Osteoblast (primary cell): ENCODE measurements at places on chromosomes 11 and 22. TPM values are rescaled to one million over a fixed set of nuclear protein-coding genes. Genes with fewer than 3 reads are reported as not detected.

DNA sequence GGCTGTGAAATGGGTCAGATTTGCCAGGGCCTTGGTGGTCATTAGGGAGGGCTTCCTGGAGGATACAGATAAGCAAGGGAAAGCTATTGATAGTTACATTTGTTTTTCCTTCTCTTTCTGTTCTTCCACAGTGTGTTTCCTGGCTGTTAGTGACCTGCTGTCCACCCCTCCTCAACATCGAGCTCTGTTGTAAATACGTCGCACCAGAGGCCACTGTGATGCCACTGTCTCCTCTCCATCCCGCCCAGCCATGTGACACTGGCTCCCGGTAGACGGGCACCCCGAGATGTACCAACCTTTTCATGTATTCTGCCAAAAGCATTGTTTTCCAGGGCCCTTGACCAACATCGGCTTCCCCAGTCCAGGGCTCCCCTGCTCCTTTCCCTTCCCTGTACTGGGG lies 58.1 kb downstream of the P4HA3 start:
- peaks cover 52% of the 10 kb centered on the region for H3K36me3 ChIP-seq
- no peak overlapping the region for H3K4me3 ChIP-seq
- no peak for DNase-seq
- H3K27me3 ChIP-seq, result no peaks in the 10 kb centered on the region
- H3K27ac ChIP-seq, result no peak overlapping the region

DNA sequence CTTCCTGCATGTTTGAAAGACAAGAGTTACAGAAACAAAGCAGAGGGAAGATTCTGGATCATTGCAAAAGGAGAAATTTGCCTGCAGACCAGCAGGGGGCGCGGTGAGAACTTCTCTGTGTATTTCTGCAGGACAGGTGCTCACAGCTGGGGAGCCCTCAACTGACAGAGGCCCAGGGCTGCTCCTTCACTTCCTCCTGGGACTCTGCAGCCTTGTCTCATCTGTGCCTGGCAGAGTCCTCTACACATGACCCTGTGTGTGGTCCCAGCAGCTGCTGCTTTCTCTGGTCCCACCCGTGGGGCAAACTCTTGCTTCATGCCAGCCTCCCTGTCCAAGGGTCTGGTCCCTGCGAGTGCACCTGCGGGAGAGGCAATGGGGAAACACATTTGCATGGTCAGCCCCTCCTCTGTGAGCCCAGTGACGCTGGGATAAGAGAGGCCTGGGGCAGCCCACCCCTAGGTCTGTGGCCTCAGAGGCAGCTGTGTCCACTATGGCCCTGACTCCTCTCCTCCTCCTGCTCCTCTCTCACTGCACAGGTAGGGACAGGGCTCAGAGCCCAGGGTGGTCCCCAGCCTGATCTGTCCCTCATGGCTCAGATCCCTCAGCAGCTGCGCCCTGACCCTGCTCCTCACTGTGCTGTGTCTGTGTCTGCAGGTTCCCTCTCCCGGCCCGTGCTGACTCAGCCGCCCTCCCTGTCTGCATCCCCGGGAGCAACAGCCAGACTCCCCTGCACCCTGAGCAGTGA lies 43.2 kb upstream of the VPREB1 start:
- no peaks in the 10 kb centered on the region for H3K4me1 ChIP-seq
- DNase-seq, result peak; percentile 64
- H3K4me3 ChIP-seq, result no peak overlapping the region
- no peaks in the 10 kb centered on the region for H3K36me3 ChIP-seq
- H3K27me3 ChIP-seq, result peaks cover 19% of the 10 kb centered on the region

GRCh38 chr22:19772422-19772672 lies 11.8 kb downstream of the TBX1 start:
- peaks cover 10% of the 10 kb centered on the region for H3K27me3 ChIP-seq
- no peak overlapping the region for H3K27ac ChIP-seq
- H3K36me3 ChIP-seq, result no peaks in the 10 kb centered on the region
- DNase-seq, result no peak
- H3K4me1 ChIP-seq, result no peaks in the 10 kb centered on the region

DNA sequence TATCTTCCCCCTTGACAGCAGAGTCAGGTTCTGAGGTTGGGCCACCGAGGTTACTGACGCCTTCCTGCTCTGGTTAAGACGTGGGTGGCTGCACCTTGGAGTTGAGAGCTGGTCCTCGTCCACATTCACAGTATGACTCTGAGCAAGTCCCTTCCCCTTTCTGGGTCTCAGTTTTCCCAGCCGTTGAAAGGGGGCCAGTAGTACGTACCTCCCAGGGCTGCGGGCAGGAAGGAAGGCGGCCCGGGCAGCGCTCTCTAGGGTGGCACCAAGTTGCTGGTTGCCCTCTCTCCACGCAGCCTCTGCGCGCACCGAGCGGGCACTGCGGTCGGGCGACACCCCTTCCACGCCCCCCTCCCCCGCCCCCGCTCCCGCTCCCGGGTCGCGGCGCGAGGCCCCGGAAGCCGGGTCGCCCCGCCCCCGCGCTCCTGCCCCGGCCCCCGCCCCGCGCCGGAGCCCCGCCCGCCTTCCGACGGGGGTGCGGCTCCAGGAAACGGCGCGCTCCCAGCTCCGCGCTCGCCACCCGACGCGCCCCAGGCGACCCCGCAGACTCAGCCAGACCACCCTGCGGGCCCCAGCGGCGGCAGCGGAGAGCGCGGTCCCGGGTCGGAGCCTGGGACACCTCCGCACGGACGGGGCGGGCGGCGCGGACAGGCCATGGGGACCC lies at the start of gene EHBP1L1:
EHBP1L1 (plus strand) TSS at position 486 of the 664 bp plus-strand sequence. CDS start 250 bp downstream, outside the sequence.
- H3K27me3 ChIP-seq, result no peaks in the 10 kb centered on the region
- DNase-seq, result peak; percentile 98
- H3K4me3 ChIP-seq, result peak within 1 kb of the TSS; percentile 77
- peaks cover 23% of the 10 kb centered on the region for H3K36me3 ChIP-seq
- peaks cover 55% of the 10 kb centered on the region for H3K4me1 ChIP-seq

GRCh38 chr11:67120881-67121710 lies 2.0 kb downstream of the KDM2A start:
- no peaks in the 10 kb centered on the region for H3K27me3 ChIP-seq
- DNase-seq, result peak; percentile 60
- peak overlapping the region; percentile 93 for H3K4me3 ChIP-seq

GRCh38 chr11:33907421-33907820 lies 15.5 kb upstream of the LMO2 start:
- no peaks in the 10 kb centered on the region for H3K36me3 ChIP-seq
- no peak overlapping the region for H3K4me3 ChIP-seq
- no peak overlapping the region for H3K27ac ChIP-seq
- H3K27me3 ChIP-seq, result peaks cover 58% of the 10 kb centered on the region
- H3K4me1 ChIP-seq, result peaks cover 9% of the 10 kb centered on the region
- no peak for DNase-seq

GRCh38 chr11:36193290-36193619 lies 96.0 kb downstream of the COMMD9 start:
- no peak overlapping the region for H3K27ac ChIP-seq
- no peak for DNase-seq
- H3K27me3 ChIP-seq, result no peaks in the 10 kb centered on the region
- no peaks in the 10 kb centered on the region for H3K4me1 ChIP-seq
- no peak overlapping the region for H3K4me3 ChIP-seq
- no peaks in the 10 kb centered on the region for H3K36me3 ChIP-seq

GRCh38 chr11:18392434-18393321 lies 1.7 kb upstream of the LDHA start:
- no peak overlapping the region for H3K4me3 ChIP-seq
- H3K27me3 ChIP-seq, result no peaks in the 10 kb centered on the region

DNA sequence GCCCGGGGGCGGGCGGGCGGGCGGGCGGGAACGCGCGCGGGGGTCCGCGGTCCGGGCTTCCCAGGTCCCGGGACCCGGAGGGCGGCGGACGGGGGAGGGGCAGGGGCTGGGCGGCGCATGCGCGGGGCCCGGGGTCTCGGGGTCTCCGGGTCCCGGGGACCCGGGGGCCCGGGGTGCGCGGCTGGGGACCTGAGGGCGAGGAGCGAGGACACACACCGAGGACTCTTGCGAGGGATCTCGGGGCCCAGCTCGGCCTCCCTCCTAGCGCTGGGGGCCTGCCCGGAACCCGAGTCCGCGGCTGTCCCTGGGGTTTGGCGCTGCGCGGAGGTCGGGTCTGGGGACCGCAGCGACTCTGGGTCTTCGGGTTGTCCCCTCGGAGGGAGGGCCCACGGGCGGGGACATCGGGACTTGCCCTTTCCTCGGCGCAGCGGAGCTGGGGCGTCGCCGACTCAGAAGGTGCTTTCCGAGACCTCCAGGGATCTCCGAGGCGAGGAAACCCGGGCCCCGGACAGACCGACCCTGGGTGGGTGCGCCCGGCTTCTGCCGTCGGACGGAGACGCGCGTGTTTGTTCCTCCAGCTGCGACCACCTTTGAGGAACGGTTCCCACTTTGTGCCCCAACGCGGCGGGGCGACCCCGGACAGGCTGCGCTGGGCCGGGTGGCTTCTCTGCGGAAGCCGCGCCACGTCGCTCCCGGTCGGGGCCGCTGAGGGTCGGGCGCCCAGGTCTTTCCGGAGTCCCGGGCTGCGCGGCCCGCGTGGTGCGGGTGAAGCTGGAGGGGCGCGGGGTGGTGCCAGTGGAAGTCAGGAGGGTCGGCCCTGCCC lies 540 bp downstream of the PPARA start:
- peak overlapping the region; percentile 85 for H3K4me3 ChIP-seq
- peaks cover 4% of the 10 kb centered on the region for H3K4me1 ChIP-seq
- peaks cover 19% of the 10 kb centered on the region for H3K27me3 ChIP-seq
- DNase-seq, result peak; percentile 96

DNA sequence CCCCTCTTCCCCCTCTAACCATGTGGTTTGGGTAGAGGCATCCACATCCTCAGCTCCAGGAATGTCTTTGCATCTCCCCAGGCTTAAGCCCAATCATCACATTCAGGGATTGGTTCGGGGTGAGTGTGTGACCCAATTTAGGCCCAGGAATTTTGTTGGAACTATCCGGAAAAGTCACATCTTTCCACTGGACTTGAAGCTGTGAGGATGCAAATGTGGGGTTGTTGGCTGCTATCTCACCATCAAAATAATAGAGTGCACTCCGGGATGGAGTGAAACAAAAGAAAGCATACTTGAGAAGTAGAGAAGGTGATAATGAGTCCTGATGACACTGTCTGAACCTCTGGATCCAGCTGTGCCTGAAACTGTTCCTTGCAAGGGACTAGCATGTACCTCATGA lies 33.8 kb upstream of the OLFML1 start:
- no peaks in the 10 kb centered on the region for H3K36me3 ChIP-seq
- no peak overlapping the region for H3K4me3 ChIP-seq
- no peak for DNase-seq
- H3K4me1 ChIP-seq, result no peaks in the 10 kb centered on the region
- H3K27ac ChIP-seq, result no peak overlapping the region

DNA sequence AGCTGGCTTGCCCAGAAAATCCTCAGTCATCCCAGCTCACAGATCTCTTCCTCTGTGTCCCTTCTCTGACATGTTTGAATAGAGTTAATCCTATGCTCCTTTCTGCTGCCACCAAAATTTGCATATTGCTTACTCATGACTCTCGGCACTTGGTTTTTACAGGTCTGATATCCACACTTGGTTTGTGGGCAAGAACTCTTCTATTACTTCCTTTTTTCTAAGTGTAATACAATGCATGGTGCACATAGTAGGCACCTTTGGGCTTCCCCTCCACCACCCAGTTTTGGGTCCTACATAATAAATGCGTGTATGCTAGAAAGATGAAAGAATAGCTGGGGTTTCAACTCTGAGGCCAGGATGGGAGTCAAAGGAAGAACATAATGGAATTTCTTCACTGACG lies 69.7 kb upstream of the GRK3 start:
- peaks cover 3% of the 10 kb centered on the region for H3K27me3 ChIP-seq
- no peaks in the 10 kb centered on the region for H3K4me1 ChIP-seq
- H3K4me3 ChIP-seq, result no peak overlapping the region

DNA sequence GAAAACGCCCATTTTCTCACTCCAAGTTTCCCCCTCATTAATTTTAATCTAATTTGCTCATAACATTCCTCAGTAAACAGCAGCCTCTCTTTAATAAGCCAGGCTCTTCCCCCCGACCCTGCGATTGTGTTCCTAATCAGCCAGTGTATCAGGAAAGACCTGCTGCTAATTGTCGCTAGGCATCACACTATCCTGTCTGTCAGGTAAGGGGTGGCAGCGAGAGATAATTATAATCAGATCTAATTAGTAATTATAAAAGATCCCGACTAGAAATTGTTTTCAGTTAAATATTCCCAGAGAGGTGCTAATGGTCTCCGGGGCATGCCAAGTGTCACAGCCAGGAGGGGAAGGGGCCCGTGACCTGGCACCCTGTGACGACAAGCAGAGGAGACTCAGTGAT lies 142.8 kb downstream of the ST3GAL4 start:
- H3K4me1 ChIP-seq, result no peaks in the 10 kb centered on the region
- no peak overlapping the region for H3K4me3 ChIP-seq
- DNase-seq, result no peak

GRCh38 chr11:117466966-117467365 lies 139.3 kb downstream of the CEP164 start:
- peak; percentile 13 for DNase-seq
- no peaks in the 10 kb centered on the region for H3K27me3 ChIP-seq
- no peaks in the 10 kb centered on the region for H3K36me3 ChIP-seq
- H3K27ac ChIP-seq, result no peak overlapping the region
- no peaks in the 10 kb centered on the region for H3K4me1 ChIP-seq

DNA sequence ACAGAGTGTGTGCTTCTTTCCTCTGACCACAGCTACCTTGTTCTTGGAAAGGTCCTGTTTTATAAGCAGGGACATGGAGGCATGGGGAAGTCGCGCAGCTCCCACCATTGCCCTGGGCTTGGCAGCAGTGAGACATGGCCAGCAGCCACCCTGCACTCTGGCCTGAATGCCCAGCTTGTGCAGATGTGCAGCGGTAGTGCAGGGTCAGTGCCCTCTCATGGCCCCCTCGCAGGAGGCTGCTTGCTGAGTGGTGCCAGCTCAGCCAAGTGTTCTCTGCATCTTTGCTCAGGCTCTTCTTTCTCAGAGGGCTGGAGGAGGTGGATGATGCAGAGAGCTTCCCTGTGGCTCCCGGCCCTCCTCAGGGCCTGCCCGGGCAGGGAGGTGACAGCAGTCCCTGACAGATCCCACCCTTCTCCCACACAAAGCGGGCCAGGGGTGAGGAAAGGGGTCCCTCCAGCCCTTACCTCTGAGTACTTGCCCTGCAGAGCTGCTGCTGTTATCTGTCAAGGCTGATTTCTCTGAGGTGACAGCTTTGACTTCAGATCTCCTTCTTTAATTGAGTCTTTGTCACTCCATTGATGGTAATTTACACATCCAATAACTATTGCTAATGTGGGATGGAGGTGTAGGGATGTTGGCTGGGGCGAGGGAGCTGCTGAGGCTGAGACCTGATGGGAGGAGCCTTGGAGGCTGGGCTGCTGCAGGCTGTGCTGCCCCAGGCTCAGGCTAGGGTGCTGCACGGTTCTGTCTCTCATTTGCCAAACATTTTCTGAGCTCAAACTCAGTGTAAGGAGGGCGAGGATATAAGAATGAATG lies 47.4 kb upstream of the B3GAT1 start:
- no peak overlapping the region for H3K4me3 ChIP-seq
- no peaks in the 10 kb centered on the region for H3K4me1 ChIP-seq
- H3K27me3 ChIP-seq, result no peaks in the 10 kb centered on the region
- DNase-seq, result no peak
- no peaks in the 10 kb centered on the region for H3K36me3 ChIP-seq

Gene RAB39A
- not detected in 2 replicates for total RNA-seq

Gene CLMP
- 174 and 210 TPM in 2 replicates for total RNA-seq

Gene KAT5
- total RNA-seq, result 37.4 and 44.2 TPM in 2 replicates

Gene GP1BB
- total RNA-seq, result 0.88 and 1.8 TPM in 2 replicates

Gene NOX4
- total RNA-seq, result 1.8 TPM in 2 replicates

Gene PHF21B
- not detected in 2 replicates for total RNA-seq
